ENCODE measurements at places on chromosomes 1 and 21.

- peak; percentile 51 for DNase-seq
These were observed 24.9 kb downstream of the LDLRAP1 start for GRCh38 chr1:25568090-25568833.

GRCh38 chr1:154571964-154572288 is 4.3 kb downstream of the CHRNB2 start:
- DNase-seq: no peak

- no peak for DNase-seq
These were observed 63.9 kb upstream of the AK4 start for GRCh38 chr1:65084066-65084465.

- DNase-seq: no peak
These were observed 697 bp downstream of the SLC22A15 start for GRCh38 chr1:115976921-115977498.

DNA sequence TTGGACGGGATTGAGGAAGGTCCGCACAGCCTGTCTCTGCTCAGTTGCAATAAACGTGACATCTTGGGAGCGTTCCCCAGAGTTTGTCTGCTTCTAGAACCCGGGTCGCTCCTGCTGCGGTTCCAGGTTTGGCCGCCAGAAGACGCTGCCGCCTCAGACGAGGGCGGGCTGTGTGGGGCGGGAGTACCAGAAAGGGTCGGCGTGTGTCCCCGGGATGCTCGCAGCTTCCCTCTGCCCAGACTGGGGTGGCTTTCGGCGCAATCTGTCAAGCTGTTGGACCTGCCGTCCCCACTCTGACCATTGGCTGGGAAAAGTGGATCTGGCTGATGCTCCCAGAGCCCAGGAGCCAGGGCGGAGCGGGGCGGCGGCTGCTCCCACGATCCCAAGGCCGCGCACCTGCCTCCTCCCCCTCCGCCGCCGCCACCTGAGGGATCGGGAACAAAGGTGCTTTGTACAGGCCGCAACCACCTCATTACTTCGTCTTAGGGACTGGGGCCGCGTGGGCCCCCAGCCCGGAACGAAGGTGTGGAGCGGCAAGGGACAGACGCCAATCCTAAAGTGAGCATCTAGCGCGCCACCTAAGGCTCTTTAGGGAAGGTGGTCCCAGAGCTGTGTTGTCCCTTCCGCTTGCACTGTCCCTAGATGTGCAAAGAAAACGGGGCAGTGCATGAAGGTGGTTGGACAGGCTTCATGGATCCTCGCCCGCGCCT is 683 bp upstream of the EFNA4 start:
- peak; percentile 49 for DNase-seq

DNA sequence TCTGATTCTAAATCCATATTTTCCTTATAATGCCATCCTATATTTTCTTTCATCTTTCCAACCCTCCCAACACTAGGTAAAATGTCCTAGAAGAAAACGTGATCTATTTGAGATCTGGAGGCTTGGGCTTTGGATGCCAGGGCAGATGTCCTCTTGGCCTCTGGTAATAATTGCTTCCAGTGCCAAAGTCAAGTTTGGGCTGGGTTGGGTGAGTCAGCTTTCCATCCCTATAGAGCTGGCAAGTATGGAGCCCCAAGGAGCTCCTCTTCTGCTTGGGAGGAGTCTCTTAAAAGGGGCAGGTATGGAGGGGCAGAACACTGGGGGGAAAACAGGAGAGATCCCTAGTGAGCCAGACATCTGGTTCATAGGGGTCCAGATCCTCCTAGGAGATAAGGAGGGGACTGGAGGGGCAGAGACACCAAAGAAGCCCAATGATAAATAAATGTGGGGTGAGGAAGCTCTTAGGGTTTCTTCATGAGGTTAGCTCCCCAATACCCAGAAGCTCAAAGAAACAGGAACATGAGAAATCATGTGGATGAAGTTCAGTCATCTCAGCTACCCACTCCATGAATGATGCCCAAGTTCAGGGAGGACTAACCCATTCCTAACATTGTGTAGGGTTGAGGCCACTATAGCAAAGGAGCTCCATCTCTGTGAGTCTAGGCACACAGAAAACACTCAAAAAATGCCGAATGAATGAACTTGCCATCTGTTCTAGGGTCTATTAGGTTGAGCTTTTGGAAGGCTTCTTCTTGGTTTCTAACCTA is 3.5 kb downstream of the C1orf116 start:
- no peak for DNase-seq

DNA sequence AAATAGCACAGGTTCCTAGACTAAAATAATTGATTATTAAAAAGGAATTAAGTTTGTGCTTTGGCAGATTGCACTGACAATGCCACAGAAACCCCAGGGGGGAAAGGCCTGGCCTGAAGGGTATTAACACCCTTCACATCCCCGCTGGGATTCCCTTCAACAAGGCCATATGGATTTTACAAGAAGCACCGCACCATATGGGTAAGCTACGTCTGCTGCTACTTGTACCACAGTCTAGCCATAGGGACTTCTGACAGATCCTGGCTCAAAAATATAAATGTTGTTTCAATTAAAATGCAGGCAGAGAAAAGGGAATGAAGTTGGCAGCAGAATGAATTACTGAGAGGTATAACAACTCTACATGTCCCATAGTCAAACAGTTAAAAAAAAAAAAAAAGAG is 101.0 kb downstream of the DENND1B start:
- no peak for DNase-seq

GRCh38 chr21:41681348-41681801 is 85.5 kb downstream of the RIPK4 start:
- DNase-seq: no peak

DNA sequence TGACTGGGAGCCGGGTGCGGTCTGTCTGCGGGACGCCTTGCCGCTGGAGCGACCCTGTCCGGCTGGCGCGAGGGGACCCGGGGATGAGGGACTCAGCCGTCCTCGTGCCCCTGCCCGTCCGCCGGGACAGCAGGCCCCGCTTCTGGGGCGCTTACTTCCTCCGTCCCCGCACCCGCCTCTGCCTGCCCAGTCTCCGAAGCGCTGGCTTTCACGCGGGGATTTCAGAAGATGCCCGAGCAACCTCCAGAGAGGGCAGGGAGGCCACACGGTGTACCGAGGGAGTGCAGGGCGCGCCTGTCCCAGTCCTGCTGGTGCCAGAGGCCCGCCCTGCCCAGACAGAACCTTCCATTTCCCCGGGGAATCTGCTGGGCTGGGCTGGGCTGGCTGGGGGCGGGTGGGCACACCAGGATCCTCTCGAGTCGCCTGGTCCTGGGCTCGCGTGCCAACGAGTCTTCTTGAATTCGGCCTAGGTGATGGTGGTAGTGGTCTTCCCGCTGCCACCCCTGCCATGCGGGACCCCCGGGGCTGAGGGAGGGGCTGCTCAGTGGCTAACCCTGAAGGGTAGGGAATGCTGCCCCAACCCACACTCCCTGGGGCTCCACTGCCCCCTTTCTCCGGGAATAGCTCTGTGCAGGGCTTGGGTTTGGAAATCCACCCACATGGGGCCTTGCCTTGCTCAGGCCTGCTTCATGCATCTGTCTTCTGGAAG is 2.5 kb upstream of the TRPM2 start:
- DNase-seq: no peak

DNA sequence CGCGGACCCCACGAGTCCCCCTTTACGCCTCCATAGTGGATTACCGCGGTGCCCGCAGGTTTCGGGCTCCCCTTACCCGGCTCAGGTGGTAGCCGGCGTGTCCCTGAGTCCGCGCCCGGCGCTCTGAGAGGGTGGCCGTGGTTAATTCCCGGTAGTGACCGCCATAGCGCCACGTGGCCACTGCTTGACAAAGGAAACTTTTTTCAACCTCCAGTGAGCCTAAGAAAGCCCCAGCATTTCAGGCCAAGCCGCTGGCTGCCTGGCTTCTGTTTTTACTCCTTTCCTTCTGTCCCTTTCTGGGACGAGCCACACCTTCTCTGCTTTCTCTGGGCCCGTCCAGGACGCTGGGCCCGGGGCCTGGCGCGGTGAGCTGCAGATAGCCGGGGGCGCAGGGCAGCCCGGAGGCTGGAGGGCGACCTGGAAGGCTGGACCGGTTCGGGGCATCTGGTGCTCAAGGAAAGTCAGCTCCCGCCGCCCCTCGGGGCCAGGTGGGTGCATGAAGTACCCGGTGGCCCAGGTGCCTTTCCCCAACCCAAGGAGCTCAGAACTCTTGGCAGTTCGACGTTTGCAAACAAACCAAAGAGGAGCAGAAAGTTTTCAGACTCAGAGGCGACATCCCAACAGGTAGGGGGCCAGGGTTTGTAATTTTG is 540 bp upstream of the C1orf198 start:
- DNase-seq: no peak

DNA sequence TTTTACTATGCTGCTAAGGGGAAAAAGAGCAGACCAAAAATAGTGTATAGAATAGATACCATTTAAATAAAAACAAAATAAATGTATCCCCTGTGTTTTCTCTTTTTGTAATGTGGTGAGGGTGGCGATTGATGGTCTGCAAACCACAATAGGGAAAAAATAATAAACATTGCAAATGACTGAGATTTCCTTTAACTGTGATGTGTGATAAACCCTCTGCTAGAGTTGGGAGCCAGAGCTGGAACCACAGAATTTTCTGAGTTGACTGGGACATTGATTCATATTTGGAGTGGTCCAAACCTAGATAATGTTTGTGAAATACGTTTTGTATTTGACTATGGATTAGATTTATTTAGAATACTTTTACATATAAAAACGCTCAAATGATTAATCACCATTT is 70.6 kb upstream of the PTGFR start:
- DNase-seq: no peak

DNA sequence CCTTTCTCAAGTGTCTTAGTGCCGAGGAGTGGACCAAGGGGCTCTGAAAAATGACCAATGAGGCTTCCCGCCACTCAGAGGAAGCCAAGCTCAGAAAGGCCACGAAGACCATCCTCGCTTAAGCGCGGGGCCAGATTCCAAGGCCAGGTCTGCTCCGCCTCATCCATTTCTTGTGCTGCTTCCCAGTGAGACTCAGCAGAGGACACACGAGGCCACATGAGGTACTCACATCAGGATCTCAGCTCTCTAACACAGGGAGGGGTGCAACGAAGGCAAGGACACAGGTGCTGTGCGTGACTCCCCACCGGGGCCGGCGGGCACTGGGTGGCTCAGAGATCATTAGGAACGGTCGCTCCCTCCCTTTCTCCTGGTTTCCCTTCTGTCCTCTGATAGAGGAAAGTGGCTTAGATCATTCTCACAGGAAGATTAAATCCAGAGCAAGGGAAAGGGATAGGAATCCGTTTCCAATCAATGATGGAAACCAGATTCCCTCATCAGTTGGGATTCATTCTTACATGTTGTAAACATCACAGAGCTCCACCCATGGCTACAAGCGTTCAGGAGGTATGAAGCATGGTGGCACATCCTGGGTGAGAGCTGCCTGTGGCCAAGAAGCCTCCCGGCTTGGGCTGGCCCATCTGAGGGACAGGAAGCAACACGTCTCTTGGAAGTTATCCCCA is 46.7 kb downstream of the CAPZB start:
- no peak for DNase-seq

DNA sequence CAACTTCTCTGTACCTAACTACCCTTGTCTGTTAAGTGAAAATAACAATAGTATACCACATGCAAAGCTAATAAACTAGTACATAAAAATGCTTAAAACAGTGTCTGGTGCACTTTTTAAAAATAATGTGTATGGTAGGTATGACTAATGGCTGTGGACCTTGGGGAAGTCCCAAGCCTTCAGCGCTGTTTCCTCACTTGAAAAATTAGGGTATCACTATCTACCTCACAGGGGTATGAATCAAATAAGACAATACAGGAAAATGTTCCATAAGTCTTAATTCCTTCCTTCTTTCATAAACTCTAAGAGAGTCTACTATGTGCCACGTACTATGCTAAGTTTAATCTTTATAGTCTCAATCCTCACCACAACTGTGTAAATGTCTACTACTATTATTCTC is 32.0 kb downstream of the EGLN1 start:
- no peak for DNase-seq

DNA sequence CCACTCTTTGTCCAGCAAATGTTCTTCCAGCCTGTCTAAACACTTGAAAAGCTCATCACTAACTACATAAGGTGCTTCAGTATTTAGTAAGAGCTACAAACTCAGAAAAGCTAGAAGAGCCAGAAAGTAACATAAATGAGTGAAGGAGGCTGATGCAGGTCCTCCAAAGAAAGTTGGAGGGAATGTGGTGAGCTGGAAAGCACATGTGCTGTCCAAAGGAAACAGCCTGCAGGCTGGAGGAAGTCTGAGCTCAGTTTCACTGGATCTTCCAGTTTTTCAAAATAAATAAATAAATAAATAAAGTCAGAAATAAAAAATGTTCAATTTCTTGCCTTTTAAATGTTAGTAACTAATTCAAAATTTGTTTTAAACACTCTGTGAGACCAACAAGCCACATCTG is 25.5 kb downstream of the ZC3H11B start:
- DNase-seq: no peak

GRCh38 chr21:34745557-34746255 is 76.9 kb downstream of the CLIC6 start:
- peak; percentile 50 for DNase-seq

GRCh38 chr1:246306415-246307037 is 200.6 kb downstream of the SMYD3 start:
- no peak for DNase-seq

GRCh38 chr21:41426676-41427404 is 801 bp downstream of the MX1 start:
- no peak for DNase-seq

GRCh38 chr1:146001709-146002108 is 5.3 kb upstream of the TXNIP start:
- no peak for DNase-seq

DNA sequence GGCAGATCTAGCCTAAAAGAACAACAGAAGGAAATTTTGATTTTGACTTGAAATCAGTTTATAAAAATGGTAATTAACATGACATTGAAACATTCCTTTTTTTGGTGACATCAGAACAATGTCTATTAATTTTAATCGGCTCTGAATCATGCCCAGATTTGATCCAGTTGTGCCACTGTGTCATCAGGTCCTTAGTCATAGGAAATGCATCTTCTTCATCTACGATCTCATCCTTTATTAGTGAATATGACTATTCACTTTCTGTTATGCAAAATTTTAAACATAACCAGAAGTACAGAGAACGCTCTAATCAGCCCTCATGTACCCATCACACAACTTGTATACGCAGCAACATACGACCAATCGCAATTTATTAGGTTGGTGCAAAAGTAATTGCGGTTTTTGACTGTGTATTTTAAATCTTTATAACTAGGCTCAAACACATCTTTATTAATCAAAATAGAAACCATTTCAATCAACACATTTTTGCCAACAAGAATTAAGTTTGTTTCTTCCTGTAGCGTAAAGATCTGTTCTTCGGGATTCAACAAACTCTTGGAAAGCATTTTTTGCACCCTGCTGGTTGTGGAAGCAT is 40.3 kb upstream of the TLR5 start:
- DNase-seq: no peak

DNA sequence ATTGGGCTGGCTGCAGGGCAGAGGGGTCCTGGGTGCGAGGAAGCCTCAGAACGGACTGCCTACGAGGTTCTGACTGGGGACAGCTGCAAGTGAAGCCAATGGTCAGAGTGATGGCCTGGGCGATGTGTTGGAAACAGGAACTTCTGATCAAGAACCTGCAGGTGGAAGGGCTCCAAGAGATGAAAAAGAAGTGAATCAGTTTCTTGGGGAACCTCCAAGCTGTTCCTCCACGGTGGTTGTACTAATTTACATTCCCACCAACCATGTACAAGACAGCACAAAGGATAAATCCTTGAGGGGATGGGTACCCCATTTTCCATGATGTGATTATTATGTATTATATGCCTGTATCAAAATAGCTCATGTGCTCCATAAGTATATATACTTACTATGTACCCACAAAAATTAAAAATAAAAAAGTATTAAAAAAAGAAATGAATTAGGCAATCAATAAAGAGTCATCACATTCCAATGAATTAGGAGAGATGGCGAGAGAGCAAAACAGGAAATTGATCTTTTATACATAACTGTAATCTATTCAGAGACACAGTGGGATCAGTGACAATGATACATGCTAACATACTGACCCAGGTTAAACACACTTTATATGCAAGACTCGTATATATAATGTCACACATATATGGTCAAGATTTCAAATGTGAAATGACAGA is 58.1 kb downstream of the PTPN14 start:
- DNase-seq: no peak
